ENCODE measurements at places on chromosomes 6 and 20.

GRCh38 chr6:3986241-3986640, 92.7 kb downstream of the FAM217A start:
- DNase-seq, result no peak

DNA sequence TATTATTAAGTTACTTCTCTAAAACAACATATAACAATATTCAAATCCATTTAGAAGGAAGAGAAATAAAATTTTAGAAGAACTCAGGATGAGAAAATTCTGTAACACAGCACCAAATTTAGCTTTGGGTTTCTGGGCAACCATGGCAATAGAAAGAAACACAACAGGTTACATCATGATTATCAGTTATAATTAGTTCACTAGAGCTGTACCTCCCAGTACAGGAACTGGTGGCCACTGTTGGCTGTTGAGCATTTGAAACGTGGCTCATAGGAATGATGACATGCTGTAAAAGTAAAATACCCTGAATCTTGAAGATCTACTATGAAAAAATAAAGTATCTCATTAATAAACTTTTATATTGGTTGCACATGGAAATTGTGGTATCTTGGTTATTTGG, 23.7 kb upstream of the MAP3K4 start:
- no peak for DNase-seq

DNA sequence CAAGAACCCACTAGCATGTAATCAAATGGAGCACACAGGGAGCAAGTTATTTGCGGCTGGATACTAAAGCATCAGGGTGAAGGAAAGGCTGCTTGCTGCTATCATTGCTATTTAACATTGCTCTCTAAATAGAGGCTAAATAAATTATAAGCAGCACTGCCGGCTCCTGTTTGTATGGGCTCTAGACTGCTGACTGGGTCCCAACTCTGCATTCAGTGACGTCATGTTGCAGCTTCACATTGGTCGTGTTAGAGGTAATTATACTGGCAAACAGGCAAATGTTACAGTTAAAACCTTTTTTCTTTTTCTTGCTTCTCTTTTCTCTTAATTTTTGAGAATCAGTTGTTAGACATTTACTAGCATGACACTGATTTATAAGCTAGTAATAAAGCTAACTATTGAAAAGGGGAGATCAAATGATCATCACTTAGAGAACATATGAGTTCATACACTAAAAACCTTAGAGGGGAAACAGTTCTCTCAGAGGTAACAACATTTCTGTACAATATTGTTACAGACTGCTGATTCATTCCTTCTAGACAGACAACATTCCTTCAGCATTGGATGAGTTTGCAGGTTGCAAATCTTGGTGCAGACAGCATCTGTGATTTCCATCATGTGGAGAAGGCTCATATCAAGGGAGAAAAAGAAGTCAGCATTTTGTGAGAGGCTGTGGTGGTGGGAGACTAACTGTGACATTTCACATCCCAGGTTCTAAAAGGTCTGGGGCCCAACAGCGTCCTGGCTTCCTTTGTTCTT, 15.9 kb downstream of the RFPL4B start:
- DNase-seq, result no peak

- DNase-seq, result no peak
Measured at GRCh38 chr6:105593056-105593690, 190.3 kb upstream of the PREP start.

GRCh38 chr20:25739615-25740320, 43.1 kb upstream of the ZNF337 start:
- DNase-seq, result no peak

All from KG1 (cell line).